ENCODE measurements at places on chromosomes 5 and 9.

DNA sequence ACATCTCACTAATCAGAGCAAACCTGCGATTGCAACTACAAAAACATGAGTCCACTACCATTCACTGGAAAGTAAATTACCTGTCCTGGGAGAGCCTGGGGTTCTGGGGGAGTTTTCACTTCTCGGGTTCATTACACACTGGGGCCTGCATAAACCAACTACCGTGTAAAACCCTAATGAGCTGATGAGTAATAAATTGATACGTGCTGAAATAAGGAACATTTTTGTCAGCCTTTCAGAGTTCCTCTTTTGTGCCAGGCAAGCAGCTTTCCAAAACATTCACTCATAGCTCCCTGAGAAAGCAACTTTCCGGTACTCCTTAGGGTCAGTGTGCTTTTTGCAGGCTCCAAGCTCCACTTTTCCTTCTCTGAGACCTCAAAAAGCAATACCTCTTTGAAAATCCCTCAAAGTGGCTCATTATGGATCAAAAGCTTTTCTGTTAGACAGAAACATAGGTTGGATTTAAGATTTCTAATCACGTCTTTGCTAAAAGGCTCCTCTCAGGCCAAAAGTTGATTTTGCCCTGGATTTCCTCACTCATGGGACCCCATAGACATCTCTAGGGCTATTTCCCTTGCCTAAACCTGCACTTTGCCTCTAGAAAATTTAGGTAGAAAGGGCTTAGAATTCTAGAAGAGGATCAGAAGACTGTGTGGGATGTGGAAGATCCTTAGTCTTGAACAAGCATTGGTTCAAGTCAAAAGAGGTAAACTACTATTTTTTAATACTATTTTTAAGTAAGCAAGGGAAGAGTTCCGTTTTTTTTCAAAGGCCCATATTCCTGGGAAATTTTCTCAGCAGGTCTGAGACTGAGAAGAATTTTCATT, 74.8 kb downstream of the ST8SIA4 start:
- no peak for DNase-seq

DNA sequence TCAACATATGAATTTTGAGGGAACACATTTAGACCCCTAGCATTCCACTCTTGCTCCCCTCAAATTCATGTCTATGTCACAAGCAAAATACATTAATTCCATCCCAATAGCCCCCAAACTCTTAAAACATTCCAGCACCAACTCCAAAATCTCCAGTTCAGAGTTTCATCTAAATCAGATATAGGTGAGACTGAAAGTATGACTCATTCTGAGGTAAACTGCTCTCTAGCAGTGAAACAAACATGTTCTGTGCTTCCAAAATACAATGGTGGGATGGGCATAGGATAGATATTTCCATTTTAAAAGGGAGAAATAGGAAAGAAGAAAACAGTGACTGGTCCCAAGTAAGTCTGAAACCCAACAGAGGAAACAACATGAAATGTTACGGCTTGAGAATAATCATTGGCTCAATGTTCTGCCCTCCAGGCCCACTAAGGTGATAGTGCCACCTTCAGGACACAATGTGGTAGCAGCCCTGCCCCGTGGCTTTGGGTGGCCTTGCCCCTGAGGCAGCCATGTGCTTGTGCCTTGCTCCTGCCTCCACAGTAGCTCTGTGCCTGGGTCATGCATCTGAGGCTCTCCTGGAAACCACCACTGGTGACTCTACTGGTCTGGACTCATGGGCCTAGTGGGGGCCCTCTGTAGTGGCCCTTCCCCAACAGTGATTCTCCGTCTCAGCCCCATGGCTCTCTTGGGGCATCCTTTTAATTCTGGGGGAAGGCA, 36.4 kb upstream of the IPPK start:
- peak; percentile 57 for DNase-seq

GRCh38 chr9:126307322-126308061, 19.1 kb upstream of the MVB12B start:
- no peak for DNase-seq

DNA sequence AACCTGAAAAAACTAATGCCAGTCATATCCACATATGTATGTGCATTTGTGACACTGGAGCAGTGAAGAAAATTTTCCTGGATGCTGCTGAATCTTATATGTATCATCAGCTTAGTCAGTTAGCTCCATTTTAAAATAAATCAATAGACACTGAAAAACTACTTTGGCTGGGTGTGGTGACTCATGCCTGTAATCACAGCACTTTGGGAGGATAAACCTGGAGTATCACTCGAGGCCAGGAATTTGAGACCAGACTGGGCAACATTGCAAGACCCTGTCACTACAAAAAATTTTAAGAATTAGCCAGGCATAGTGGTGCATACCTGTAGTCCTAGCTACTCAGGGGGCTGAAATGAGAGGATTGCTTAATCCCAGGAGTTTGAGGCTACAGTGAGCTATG, 511.0 kb upstream of the TLE4 start:
- DNase-seq: no peak

DNA sequence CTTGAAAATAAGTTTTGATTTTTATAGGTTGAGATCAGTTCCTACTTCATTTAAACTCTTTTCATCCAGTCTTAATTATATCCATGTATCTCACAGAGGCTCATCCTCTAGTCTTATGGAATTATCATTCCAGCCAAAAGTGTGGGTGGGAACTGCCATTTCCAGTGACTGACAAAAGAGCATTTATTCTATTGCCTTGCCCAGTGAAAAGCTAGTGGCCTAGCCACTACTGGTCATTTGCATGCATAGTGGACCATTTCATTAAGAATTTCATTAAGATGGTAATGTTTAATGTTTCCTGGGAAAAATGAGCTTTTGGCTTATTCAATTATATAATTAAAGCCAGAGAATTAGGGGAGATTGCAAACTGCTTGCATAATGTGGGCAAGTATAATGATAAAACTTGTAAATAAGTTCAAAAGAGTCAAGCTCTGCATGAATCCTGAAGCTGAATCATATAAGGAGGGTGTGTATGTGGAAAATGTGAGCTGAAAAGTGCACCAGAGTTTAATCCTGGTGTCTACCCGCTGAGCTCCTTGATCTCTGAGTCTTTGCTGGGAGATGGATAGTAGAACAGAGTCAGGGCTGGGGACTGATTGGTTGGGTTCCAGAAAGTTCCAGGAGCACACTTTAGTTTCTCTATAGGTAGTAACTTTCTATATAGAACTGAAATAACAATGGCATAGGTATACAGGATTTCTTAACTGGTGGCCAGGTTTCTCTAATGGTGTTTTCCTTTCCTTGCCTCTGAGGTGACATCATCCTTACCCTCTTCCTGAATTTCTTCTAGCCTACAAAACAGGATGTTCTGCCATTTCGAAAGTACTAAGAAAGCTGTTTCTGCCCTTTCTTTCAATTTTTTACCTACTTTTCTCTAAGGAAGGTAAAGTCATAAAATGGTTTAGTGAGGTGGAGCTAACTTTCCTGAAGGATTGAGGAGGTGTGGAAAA, 78.5 kb downstream of the KIF4B start:
- no peak for DNase-seq

DNA sequence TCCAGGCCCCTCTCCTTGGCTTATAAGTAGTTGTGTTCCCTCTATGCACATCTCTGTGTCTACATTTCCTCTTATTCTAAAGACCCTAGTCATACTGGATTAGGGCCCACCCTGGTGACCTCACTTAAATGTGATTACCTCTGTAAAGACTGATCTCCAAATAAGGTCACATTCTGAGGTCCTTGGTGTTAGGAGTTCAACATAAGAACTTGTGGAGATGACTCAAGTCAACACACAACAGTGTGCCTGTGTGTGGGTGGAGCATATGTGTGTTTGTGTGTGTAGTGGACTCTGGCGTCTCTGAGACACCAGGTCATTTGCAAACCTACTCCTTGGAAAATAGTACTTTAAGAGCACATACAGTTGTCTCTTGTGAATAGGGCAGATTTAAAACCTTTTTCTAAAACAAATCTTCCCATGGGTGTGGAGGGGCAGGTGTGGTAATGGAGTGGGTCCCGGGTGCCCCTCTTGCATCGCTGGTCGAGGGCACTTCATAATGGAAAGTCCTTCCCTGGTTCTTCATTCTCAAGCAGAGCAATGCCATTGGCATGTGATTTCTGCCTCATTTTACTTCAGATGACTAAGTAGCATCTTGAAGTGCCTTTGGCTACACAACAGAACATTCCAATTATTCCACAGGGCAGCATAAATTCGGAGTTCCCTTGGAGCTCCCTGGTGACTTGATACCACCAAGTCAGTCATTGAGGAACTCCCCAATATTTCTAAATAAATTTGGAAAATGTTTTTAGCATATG, 84.4 kb downstream of the C9orf152 start:
- DNase-seq: no peak

Data from stimulated activated naive CD8-positive, alpha-beta T cell treated with anti-CD3 and anti-CD28 coated beads, Interleukin-15, amount 100 ng/mL, for 72 hours (primary cell).